ENCODE measurements at places on chromosomes 13 and 19.

DNA sequence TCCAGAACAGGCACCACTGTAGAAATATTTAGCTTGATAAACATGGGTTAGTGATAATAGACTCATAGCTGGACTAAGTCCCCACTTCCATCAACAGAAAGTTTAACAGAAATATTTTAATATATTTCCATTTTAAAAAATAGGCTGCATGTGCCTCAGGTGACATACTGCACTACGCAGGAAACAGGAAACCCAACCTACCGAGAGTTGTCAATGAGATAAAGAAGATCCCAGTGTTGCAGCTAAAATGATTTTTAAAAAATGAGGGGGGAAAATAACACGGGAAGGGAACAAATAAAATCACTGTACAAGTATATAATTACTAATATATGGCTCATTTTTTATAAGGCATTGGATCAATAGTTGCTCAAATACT, 154.8 kb downstream of the TBC1D4 start:
- DNase-seq, result no peak

DNA sequence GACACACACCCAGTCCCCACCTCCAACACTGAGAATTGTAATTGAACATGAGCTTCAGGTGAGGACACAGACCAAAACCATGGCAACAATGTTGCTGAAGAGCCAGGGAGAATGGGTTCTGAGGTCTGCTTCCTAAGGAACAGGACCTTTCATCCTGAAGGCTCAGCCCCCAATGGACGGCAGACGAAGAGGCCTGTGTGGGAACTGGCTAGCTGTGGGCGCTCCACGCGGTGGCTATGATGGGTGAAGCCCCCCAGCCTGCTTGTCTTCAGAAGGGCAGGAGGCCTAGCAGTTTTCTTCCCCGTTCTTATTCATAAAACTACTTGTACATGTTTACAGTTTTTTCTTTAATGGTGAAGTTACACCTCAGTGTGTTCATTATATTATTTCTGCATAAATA, 136.1 kb upstream of the SPACA7 start:
- DNase-seq, result no peak

- DNase-seq, result no peak
Measured at GRCh38 chr13:99296398-99296797, 10.8 kb downstream of the GPR183 start.

DNA sequence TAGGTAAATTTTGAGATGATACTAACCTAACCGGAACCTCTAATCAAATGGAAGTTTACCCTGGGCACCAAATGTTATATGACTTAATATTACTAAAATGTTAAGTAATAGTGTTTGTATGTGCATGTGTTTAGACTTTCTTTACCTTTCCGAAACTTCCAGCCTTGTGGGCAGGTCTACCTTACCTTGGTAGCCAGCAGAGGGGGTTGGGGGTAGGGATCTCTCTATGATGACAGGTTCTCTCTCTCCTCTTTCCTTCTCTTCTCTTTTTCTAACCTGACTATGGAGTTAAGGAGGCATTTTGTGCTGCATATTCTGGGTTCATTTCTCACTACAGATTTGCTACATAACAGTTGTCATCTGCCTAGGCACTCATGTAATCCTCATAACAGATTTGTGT, 6.8 kb upstream of the FRY start:
- DNase-seq, result no peak

GRCh38 chr13:35712907-35713761, 236.6 kb upstream of the MAB21L1 start:
- DNase-seq, result no peak

GRCh38 chr13:33099860-33100259, 83.6 kb downstream of the KL start:
- no peak for DNase-seq

DNA sequence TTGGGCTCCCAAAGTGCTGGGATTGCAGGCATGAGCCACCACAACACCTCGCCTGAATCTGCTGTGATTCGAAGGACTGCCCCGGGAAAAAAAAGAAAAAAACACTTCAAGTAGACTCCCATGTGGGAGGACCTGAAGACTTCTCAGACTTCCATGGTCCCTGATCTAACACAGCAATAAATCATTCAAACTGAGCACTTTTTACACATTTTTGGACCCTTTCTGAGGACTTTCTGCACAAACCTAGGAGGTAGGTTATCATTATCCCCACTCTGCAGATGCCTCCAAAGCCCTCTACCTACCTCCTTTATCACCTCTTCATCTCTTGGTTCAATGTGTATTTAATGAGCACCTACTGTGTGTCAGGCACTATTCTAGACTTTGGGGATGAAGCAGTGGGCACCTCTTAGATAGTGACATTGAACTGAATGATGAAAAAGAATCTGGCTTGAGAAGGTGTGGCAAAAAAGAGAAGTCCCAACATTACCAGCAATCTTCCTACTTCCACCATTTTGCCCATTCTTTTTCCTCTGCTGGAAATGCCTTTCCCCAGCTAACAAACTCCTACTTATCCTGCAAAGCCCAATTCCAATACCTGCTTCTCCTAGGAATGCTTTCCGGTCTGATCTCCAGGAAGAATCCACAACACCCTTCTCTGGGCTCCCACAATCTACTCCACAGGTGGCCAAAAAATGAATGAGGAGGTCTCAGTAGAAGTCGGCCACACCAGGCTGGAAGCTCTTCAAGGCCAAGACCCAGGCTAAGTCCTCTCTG, 1.6 kb upstream of the CLPP start:
- no peak for DNase-seq

Data from activated CD4-positive, alpha-beta T cell treated with anti-CD3 and anti-CD28 coated beads, Interleukin-2, amount 50 U/mL, for 24 hours (primary cell).